ENCODE measurements at places on chromosomes 2 and 18.

GRCh38 chr18:76052227-76052595, 442.8 kb downstream of the ZNF516 start:
- no peaks in the 10 kb centered on the region for H3K36me3 ChIP-seq
- no peak overlapping the region for H3K4me3 ChIP-seq
- DNase-seq, result no peak
- no peak overlapping the region for H3K27ac ChIP-seq
- H3K27me3 ChIP-seq, result no peaks in the 10 kb centered on the region

DNA sequence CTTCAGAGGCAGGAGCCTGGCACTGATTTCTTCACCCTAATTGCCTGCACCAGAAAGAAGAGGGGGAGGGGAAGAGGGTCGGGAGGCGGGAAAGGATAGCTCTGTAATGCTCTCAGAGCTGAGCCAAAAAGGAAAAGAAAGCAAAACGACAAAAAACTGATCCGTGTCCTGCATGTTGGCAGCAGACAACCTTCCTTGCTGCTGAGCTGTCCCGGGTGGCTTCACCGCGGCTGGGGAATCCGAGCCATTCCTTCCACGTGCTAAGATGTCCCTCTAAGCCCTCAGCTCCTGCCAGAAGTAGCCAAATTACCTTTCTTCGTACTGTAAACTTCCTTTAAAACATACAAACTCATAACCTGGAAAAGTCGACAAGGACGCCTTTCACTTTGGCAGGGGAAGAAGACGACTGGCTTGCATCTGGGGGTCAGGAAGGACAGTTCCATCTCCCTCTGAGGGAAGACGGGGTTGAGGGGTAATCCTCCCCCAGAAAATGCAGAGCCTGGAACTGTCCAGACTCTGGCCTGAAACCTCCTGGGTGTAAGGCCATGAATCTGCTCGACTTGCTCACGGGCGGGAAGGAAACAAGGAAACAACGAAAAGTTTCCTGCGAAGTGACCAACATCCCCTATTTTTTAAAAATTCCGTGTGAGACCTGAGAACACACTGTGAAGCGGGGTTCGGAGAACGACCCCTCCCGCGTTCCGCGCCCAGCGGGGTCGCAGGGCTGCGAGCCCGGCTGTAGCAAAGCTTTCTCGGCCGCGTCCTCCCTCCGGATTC, 7.7 kb downstream of the OTX1 start:
- peak overlapping the region; percentile 58 for H3K4me3 ChIP-seq
- peaks cover 51% of the 10 kb centered on the region for H3K4me1 ChIP-seq
- H3K36me3 ChIP-seq, result peaks cover 10% of the 10 kb centered on the region
- H3K27ac ChIP-seq, result no peak overlapping the region

- H3K27me3 ChIP-seq, result peaks cover 14% of the 10 kb centered on the region
- no peak for DNase-seq
- H3K4me3 ChIP-seq, result no peak overlapping the region
- H3K36me3 ChIP-seq, result no peaks in the 10 kb centered on the region
- H3K27ac ChIP-seq, result no peak overlapping the region
These were observed 186.9 kb upstream of the ACAA2 start for GRCh38 chr18:50000227-50000626.

DNA sequence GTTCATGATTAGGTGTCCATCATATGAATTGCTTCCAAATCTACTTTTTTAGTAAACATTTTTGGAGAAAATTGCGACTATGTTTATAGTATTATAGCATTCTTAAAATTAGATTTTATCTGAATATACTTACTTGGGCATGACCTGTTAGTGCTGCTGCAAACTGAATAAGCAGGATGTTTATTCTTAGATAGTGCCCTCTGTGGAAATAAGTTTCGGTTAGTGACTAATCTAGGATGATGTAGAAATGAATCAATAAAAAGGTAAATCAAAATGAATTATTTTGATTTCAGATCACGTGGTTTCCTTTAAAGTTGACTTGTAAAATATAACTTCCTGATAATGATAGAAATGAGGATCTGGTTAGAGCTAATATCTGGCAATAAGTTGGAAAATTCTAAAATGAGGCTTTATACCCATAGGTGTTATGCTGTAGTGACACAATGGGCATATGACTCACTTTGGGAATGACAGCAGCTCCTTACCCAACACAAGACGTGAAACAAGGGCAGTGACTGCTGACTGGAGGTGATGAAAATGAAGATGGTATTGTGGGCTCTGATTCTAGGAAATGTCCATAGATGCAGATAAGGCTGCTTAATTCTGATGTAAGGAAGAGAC, 165.8 kb upstream of the TCF4 start:
- no peaks in the 10 kb centered on the region for H3K36me3 ChIP-seq
- H3K4me1 ChIP-seq, result no peaks in the 10 kb centered on the region
- no peak overlapping the region for H3K4me3 ChIP-seq
- H3K27me3 ChIP-seq, result no peaks in the 10 kb centered on the region
- no peak for DNase-seq

GRCh38 chr2:62266433-62267038, 70.6 kb downstream of the B3GNT2 start:
- no peaks in the 10 kb centered on the region for H3K4me1 ChIP-seq
- peaks cover 3% of the 10 kb centered on the region for H3K27me3 ChIP-seq
- no peak for DNase-seq

- peaks cover 9% of the 10 kb centered on the region for H3K4me1 ChIP-seq
- no peak overlapping the region for H3K4me3 ChIP-seq
- no peak for DNase-seq
- H3K27me3 ChIP-seq, result no peaks in the 10 kb centered on the region
- no peak overlapping the region for H3K27ac ChIP-seq
- H3K36me3 ChIP-seq, result no peaks in the 10 kb centered on the region
These were observed 113.5 kb upstream of the NEDD4L start for GRCh38 chr18:57930476-57930875.

DNA sequence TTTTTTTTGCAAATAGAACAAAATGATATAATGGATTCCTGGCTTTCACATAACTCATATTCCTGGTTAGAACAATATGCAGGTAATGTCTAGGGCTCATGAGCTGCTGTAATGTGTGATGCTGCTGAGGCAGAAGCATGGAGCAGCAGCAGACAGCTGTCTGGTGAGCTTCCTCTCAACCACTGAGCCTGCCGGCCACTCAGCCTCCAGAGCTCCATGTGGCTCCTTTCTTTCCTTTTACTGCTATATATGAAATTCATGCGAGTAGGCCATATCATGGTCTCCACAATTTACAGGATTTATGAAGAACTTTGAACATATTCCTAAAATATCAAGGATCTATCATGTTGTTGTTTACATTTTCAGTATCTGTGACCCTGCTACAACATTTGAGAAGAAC, 120.9 kb downstream of the MEP1B start:
- H3K36me3 ChIP-seq, result no peaks in the 10 kb centered on the region
- no peak for DNase-seq
- no peak overlapping the region for H3K4me3 ChIP-seq
- no peaks in the 10 kb centered on the region for H3K4me1 ChIP-seq
- no peaks in the 10 kb centered on the region for H3K27me3 ChIP-seq

DNA sequence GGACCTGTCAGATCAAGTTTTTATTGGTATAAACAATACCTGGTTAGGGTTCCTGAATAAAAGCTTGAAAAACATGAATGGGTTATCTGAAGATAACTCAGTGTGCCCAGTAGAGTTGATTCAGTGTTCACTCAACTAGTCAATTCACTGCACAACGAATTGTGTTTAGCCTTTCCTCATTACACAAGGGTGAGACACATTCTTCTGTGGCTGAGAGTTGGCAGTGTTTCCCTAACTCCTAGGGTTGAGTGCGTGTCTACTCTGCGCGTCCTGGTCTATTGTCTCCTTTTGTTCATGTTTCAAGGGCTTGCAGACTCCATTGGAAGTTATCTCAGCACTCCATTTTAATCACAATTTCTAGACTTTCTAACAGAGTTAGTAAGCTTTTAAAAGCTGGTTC, 32.8 kb upstream of the TMEM178A start:
- H3K27ac ChIP-seq, result no peak overlapping the region
- DNase-seq, result no peak
- no peak overlapping the region for H3K4me3 ChIP-seq
- H3K27me3 ChIP-seq, result peaks cover 2% of the 10 kb centered on the region

DNA sequence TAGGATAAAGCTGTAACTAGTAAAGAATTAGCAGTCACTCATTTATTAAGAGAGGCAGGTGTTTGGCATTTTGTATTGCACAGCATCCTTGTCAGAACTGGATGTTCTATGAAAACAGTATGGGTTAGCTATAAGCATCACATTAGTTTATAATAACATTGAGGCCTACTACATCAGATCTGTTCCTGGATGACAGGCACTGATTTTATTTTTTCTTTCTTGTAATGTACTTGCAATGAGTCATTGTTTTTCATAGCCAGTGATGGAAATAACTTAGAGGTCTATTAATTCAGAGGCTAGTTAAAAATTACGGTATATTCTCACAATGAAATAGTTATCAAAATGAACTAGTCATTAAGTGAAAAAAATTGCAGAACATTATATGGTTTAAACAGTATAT, 13.0 kb upstream of the RMDN2 start:
- DNase-seq, result no peak
- no peaks in the 10 kb centered on the region for H3K36me3 ChIP-seq
- no peaks in the 10 kb centered on the region for H3K4me1 ChIP-seq

Measured in activated CD4-positive, alpha-beta T cell treated with anti-CD3 and anti-CD28 coated beads, Interleukin-2, amount 10 ng/mL, durations not matched to agents 7 days and 5 days (primary cell).